Activated T-cell treated with anti-CD3 and anti-CD28 coated beads for 1 hour (primary cell): ENCODE measurements at places on chromosomes 7 and 10.

DNA sequence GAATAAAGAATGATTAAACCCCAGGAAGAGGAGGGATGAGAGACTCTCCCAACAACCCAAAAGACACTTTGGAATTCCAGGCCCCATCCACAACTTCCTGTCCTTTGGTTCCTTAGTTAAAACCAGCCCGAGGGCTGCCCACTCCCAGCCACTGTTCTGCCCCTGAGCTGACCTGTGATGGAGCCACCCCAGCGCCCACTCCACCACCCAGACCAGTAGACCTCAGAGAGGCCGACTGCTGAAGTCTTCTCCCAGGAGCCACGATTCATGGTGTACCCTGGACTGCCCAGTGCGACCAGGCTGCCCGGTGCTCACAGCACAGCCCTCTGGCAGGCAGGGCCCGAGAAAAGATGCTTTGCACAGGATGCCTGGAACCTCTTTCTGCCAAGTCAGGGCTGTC is 6.7 kb downstream of the VSTM4 start:
- DNase-seq = no peak

DNA sequence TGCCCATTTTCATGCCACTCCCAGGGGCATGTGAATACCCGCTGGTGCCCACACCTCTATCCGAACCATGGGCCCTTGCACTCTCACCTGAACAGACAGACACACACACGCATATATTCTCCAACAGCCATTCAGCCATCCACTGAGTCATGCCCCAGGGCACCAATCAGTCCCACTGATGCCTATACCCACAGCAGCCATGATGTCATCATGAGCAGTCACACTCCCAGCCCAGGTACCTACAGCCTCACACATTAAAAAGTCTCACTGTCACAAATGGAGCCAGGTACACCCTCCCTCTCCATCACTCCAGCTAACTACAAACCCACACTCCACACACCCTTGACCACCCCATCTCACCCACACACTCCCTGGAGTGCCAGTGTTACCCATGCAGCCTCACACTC is 12.2 kb downstream of the VSIR start:
- DNase-seq = no peak

DNA sequence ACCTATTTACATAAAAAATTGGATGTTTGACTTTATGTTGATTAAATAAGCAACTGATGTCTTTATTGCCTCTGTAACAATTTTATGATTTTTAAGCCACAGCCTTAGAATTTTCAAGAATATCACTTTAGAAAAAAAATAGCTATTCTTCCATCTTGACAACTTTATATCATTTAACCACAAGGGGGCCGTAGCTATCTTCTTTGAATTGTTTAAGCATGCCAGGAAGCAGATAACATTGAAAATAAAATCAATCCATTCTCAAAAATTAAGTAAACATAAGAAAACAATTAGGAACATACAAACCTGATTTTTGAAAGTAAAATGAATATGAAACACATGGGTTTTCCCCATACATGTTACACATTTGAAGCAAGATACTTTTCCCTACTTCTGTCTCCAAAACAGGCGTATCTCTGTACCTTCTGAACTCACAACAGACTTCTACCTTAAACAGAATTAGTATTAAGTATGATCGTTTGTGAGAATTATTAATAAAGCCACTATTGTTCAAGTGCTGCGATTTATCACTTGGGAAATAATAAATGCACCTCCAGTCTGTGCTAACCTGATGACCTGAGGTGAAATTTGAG is 209.0 kb downstream of the CACNA2D1 start:
- no peak for DNase-seq

GRCh38 chr7:152103066-152103465 is 77.6 kb downstream of the GALNT11 start:
- no peak for DNase-seq

GRCh38 chr7:24578052-24578451 is 4.8 kb downstream of the PALS2 start:
- DNase-seq = no peak

GRCh38 chr10:114030140-114030539 is 13.5 kb upstream of the ADRB1 start:
- DNase-seq = no peak

- no peak for DNase-seq
These were observed 50.2 kb upstream of the CDK1 start for GRCh38 chr10:60728056-60728455.
